ENCODE measurements at places on chromosomes 16 and 17.

- DNase-seq = no peak
Observed at GRCh38 chr16:10728003-10728887, 15.4 kb upstream of the NUBP1 start.

DNA sequence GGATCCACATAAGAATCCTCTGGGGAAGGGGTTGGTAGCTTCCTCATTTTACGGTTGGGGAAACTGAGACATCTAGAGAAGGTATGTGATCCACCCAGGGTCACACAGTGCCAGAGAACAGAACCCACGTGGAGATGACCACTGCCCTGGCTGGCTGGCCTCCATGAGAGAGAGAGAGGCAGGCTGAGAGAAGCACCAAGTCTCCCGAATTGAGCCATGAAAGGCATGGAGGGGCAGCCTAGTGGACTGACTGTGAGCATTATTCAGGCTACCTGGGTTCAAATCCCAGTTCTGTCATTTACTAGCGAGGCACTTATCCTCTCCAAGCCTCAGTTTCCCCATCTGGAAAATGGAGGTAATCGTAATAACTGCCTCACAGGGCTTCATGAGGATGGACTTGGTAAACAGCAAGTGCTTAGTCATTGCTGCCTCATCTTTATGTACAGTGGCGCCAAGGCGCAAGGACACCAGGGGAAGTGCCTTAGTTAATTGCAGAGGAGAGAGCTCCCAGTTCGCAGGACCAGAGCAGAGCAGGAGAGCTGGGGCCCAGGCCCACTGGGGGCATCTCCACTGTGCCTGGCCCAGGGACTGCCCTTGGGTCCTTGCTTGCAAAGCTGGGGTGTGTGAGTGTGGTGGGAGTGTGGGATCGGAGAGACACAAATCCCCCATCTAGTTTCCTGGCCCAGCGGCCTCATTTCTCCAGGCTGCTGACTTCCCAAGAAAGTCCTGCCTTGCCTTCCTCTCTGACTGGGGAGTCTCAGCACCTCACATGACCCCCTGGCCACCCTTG, 61.2 kb downstream of the SNX20 start:
- no peak for DNase-seq

GRCh38 chr17:59764292-59764741, 56.9 kb downstream of the VMP1 start:
- DNase-seq = no peak

- DNase-seq = no peak
Observed at GRCh38 chr16:9053006-9053601, 38.3 kb upstream of the HAPSTR1 start.

DNA sequence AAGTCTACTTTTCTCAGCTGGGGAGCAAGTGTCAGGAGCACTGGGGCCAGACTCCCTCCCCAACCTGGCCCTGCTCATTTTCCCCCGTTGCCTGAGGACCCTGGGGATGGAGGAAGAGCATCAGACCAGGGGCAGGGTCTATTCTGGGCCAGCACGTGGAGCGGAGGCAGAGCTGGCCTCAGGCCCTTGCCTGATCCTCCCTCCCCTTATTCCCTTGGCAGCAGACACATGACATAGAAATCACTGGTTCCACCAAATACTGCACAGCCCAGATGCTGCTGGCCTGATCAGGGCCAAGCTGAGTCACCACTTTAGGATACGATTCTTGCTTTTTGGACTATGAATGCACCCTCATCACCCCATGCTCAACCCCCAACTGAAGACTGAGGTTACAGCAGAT, 15.8 kb upstream of the AGRP start:
- no peak for DNase-seq

- DNase-seq = no peak
Observed at GRCh38 chr16:51707666-51708065, 556.6 kb upstream of the SALL1 start.

DNA sequence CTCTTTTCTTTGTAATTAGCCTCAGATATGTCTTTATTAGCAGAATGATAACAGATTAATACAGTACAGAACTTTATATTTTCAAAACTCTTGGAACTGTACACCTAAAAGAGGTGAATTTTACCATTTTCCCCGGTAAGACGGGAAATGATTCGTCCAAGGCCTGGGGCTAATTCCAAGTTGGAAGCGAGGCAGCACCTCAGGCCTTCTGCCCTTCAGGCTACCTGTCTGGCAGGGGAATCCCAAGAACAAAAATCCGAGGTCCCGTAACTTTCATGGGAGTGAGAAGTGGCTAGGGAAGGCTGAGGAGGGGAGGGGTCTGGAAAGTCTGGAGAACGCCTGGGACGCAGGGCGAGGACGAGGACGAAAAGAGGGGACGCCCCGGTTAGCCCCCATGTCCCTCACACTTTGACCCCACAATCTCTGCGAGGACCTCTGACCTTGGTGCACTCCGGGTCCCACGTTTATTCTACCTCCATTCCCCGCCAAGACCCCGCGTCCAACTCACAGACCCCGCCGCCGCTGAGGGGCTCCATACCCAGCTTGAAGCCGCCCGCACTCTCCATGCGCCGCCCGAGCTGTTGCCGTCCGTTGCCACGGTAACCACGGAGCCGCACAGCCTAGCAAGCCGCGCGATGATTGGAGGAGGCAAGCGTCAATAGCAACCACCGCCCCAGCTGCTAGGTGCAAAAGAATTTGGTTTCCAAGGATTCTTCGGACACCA, at the start of gene HYDIN:
TSS of gene HYDIN (minus strand) at position 601 of the 724 bp plus-strand sequence. CDS start 43,827 bp downstream, outside the sequence.
- no peak for DNase-seq

- no peak for DNase-seq
Observed at GRCh38 chr16:24052329-24053098, 203.6 kb upstream of the CACNG3 start.

DNA sequence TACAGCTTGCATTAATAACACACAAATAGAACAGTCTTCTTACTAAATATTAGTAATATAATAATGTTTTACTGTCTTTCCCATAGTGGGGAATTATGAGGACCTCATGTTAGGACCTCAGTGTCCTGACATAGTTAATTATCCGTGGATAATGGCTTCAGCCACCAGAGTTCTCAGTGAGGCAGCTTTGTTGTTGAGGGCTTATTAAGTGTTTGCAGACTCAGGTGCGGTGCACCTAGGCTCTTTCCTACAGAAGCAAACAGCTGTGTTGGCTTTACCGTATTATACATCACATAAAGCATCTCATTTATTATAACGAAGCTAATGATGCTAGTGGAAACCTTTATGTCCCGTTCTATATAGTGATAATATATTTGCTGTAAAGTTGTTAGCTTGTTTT, 246.7 kb downstream of the FTO start:
- DNase-seq = no peak

GRCh38 chr17:69501591-69502468, 87.3 kb downstream of the MAP2K6 start:
- DNase-seq = no peak

DNA sequence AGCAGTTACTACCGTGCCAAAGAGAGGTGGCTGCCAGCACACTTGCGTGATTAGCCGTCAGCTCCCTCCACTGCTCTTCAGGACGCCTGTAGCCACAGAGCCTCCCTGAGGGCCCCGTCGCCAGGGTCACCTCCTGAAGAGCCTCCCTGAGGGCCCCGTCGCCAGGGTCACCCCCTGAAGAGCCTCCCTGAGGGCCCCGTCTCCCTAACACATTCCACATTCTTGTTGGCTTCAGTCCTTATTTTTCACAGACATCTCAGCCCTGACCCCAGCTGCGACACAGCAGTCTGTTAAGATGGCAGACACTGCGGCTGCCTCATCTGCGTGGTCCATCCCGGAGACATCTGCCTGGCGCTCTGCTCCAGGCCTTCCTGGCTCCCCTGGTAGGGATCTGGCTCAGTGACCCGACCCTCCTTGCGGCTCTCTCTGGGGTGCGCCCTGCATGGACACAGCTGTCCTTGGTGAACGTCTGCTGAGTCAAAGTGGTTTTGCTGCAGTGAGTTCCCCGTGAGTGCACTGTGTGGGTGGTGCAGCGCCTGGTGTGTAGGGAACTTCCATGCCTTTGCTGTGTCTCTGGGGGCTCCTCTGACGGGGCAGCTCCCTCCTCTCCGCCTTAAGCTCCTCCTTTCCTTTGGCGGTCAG, 11.4 kb downstream of the ACSF3 start:
- no peak for DNase-seq

- no peak for DNase-seq
Observed at GRCh38 chr16:57167538-57167937, 18.3 kb downstream of the PSME3IP1 start.

- DNase-seq = no peak
Observed at GRCh38 chr17:61551255-61551742, 39.7 kb downstream of the NACA2 start.

- DNase-seq = no peak
Observed at GRCh38 chr16:22638393-22639206, 127.9 kb downstream of the NPIPB5 start.

- no peak for DNase-seq
Observed at GRCh38 chr17:62790564-62790986, 17.5 kb downstream of the MARCHF10 start.

DNA sequence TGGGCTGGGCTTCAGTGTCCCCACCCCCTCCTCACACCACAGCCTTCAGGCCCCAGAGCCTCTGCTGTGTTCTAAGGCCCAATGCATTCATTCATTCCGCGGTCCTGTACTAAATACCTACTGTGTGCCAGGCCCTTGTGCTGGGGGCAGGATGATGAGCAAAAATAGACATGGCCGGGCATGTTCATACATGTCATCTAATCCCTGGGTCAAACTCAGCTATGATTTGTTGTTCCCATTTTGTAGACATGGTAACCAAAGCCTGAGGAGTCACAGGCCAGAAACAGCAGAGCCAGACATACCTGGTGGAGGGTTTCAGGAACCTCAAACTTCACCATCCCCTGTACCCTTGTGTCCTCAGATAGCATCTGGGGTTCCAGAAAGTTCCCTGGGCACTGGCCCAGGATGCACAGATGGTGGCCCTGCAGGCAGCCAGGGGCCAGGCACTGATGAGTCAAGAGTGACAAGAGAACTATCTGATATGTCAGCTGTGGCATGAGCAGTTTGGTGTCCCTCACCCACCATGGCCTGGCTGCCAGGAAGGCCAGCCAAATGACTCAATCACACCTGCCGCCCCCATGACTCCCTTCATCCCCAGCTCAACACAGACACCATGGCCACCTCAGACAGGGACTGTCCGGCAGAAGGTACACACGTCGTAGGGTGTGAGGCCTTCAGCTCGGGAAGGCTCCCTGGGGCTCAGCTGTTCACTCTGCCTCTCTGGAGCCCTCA, 2.7 kb upstream of the RRAD start:
- no peak for DNase-seq

DNA sequence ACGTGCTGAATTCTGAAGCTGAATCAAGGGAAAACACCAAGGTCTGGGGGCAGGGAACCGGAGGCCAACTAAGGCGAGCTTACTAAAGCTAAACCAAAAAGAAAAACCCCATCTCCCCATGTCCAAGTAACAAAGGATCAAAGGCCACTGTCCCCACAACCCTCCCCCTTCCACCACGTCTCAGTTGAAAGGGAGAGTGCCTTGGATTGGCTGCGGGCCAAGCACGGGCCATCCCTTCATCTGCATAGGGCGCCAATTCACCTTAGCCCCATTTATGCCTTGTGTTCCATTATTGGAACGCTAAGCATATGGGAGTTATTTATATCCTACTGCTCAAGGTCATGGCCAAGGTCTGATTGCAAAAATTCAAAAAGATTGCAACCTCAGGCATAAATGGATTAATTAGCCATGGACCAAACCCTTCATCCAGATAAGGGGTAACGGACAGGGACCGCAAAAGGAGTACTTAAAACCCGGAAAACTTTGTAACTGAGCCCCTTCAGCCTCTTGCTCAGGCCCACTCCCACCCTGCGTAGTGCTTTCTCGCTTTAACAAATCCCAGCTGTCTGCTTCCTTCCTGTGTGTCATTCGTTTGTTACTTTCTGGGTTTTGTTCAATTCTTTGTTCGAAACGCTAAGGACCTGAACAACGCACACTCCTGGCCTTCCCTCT, 740 bp upstream of the ATP6V0D1 start:
- DNase-seq = peak; percentile 44

GRCh38 chr16:4220358-4220757, 21.5 kb downstream of the SRL start:
- DNase-seq = no peak

DNA sequence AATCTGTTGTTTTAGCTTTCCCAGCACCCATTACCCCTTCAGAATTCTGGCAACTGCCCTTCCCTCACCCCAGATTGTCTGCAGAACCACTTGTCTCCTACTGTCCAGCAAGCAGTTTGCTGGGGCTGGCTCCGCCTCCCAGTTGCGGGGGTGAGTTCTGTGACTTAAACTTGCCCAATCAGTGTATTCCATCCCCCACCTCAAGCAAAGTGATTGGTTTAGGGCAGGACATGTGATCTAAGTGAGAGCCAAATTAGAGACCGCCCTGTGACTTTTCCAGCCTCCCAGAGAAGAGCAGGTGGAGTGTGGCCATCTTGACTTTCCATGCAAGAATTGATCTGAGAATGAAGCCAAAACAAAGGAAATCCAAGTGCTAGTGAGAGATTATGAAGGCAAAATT, 22.7 kb upstream of the SRCIN1 start:
- no peak for DNase-seq

DNA sequence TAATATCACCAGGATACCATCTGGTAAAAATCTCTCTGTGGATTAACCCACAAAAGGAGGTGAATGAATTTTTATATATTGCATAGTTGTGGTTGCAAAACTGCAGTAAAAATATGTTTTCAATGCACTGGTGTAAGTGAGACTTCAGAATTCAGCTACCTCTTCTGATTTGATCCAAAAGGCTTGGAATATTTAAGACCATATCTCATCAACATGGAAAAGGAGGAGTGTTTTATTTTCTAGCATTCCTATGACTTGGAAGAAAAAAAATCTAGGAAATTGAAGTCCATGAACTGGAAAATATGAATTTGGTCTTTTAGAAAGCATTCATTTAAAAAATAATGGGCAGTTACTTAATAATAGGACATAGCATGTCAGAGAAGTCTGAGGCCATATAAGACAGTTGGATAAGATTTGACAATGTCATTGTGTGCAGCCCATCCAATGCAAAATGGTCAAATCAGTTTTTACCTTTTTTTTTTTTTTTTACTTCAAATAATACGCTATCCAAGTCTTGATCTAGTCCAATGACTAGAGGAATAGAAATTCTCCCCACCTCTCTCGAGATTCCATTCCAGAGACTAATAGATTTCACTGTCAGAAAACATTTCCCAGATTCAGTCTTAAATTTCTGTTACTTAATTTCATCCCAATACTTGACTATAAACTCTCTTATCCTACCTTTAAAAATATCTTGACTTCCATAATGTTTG, 364.9 kb upstream of the PMFBP1 start:
- no peak for DNase-seq

- DNase-seq = no peak
Observed at GRCh38 chr16:59574296-59574695, 840.2 kb upstream of the GOT2 start.

- no peak for DNase-seq
Observed at GRCh38 chr17:6454495-6455320, 10.5 kb downstream of the PIMREG start.

DNA sequence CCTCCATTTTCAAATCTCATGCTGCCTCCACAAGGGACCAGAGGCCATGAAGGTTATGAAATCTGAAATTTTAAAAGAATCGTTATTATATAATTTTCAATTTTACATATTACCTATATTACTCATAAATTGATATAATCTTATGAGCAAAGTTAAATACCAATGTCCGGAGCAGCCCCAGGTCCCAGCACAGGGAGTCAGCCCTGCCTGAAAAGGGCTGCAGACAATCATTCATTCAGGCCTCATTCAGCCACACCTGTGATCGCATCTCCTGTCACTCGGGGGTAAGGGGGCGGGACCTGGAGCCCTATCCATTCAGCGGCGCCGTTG, 172.5 kb downstream of the AHSP start:
- DNase-seq = no peak
